ENCODE measurements at places on chromosomes 3 and 15.

GRCh38 chr3:119880966-119881365 lies 99.1 kb downstream of the NR1I2 start:
- no peak for DNase-seq

- no peak for DNase-seq
Observed at GRCh38 chr3:139548801-139549200, 9.3 kb upstream of the RBP1 start.

- DNase-seq, result no peak
Observed at GRCh38 chr3:155619118-155619915, 125.6 kb downstream of the PLCH1 start.

- no peak for DNase-seq
Observed at GRCh38 chr15:65460741-65461347, 38.1 kb upstream of the IGDCC4 start.

GRCh38 chr3:84961011-84961410 lies 2.2 kb downstream of the CADM2 start:
- DNase-seq, result no peak

DNA sequence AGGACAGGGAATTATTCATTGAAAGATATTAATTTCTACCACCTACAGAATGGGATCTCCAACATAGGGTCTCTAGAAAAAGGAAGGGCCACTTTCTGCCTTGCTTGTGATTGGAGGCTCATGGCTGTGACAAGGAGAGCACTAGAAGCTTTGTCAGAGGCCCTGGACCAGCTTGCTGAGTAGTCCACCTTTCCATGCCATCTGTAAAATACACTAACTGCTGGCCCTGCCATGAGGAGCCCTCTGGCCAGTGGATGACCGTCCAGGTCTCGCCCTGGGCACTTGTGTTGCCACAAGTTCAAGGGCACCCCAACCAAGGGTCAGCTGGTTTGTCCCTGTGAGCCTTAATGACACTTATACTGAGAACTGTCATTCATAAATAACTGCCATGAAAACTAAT lies 1.6 kb upstream of the SYNM start:
- DNase-seq, result no peak

- DNase-seq, result no peak
Observed at GRCh38 chr3:175349168-175349567, 490.0 kb downstream of the NAALADL2 start.

DNA sequence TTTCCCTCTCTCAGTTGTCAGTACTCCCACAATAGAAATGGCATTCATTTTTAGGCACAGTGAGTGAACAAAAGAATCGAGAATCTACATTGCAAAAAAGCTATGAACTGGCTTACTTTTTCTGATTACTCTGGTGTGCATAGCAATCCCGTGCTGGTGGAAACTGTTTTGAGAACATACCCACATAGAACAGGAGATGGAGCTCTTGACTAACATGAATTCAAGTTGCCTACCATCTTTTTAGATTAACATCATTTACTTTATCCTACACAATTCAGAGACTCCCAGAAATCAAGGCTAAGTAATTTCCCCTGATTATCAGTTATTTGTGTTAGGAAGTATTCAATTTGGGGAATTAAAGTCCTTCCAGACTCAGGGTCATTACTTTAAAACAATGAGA lies 326.6 kb downstream of the ARPP21 start:
- DNase-seq, result no peak

DNA sequence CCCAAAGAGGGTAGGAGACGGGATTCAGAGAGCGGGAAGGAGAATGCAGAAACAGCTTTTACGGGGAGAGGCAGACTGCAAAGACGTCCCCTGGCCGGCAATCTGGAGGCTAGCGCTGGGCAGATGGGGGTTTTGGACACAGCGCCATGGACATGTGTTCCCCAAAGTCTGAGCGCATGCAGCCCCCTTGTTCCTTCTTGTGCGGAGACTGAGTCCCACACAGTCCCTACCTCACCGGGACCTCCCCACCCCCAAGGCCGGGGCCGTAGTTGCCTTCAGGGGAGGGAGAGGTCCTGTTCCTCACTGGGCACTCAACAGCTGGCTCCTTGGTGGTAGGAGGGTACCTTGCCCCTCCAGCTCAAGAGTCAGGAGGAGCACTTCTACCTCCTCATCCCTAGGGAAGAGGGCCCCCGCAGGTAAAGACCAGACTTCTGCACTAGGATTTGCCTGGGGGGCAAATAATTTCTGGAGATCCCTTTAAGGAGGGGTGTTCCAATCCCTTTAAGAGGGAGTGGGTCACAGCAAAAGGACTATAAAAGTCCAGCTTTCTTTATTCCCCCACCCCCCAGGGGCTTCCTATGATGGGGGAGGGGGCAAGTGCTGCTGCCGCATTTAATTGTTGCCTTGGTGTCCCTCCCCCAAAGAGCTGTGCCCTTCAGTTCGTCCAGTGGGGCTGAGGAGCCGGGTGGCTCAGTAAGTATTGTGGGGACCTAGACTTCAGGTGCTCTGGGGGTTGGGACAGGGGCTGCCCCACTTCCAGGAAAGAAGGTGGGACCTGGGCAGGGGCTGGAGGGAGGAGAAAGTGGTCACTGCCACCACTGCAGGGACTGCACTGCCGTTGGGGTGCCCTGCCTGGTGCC lies 3.6 kb upstream of the BAHD1 start:
- no peak for DNase-seq
